SJSA1 (cell line): ENCODE measurements at places on chromosomes 6 and 20.

- no peak for DNase-seq
These were observed 575 bp upstream of the MICAL1 start for GRCh38 chr6:109456111-109456583.

DNA sequence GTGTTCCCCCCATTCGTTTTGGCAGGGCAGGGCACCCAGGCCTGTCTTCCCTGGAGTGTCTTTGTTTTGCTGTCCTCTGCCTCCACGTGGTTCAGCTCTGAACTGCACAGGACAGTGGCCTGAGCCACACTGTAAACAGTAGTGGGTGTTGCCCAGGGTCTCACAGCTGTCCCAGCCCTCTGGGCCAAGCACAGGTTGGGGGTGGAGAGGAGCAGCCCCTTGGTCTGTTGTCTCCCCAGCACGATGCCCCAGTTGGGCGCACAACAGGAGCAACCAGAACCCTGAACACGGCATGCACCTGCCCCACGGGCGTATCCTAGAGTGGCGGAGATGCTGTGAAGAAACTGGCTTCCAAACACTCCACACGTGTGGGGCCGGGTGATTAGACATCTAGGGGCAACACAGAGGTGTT, 14.4 kb downstream of the CCDC167 start:
- no peak for DNase-seq

- no peak for DNase-seq
These were observed 25.1 kb downstream of the RRAGD start for GRCh38 chr6:89386917-89387491.

DNA sequence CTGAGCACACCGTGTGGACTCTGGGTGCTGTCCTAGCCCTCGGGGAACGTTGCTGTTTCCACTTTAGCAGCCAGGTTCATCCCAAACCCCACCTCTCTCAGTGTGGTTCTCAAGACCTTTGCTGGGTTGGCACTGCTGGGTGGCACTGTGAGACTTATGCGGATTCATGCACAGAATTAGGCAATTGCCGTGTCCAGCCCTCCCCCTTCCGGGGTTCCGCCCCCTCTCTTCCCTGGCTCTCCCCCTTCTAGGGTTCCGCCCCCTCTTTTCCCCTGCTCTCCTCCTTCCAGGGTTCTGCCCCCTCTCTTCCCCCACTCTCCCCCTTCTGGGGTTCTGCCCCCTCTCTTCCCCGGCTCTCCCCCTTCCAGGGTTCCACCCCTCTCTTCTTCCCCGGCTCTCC, 39.8 kb upstream of the SLCO4A1 start:
- DNase-seq, result no peak

DNA sequence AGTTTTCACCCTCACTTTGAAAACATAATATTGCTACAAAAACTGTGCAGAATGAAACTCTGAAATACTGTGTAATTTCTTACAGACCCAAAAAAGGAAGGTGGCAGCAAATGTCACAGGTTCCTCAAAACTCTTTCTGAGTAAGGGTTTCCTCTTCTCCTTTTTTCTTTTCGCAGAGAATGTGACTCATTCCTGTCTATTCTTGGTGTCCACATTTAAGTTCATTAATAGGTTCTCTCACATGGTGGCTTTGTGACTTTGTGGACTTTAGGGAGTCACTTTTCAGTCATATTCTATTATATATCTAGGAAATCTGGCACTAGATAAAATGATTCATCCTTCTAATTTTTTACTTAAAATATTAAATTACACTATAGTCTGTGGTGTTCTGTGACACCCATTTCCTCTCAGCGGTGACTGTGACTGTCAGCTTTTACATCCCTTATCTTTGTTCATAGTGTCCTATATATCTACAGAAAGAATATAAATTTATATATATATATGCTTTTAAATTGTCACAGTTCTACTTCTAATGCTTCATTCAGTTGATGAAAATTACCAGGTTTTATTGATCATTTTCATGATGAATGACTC, 126.8 kb upstream of the HCRTR2 start:
- no peak for DNase-seq

DNA sequence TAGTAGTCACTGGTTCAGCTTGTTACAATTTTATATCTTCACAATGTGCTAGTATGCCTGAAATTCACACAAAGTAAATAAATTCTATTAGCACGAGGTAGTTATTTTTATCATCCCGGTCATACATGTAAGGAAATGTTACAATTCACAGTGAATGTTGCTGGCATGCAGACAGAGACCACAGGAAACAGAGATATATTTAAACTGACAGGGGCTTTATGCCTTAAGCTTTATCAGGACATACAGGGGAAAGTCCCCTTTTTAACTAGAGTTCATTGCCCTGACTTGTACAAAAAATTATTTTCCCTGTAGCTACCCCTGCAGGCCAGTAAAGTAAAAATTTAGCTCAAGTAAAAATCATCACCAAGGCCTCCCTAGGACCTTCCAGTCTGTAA, 712.0 kb upstream of the NRSN1 start:
- DNase-seq, result no peak

DNA sequence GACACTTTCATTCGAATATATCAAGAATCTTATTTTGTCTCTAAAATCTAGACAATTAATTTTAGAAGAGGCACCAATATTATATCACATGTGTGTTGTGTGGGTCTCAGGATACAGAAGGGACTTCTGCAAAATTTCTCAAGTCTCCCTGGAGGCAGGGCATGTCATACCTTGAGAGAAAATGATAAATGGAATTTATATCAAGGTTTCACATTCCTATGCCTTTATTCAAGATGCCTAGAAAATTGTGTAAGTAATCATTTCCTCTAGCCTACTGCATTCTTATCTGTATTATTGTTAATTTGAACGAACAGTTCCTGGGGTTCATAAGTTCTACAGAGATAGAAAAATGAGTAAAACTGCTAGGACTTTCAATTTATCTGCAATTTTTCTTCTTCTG, 1247.9 kb downstream of the GRIK2 start:
- no peak for DNase-seq

GRCh38 chr6:157997893-157998608, 16.4 kb downstream of the SYNJ2 start:
- DNase-seq, result no peak

- no peak for DNase-seq
These were observed 368.6 kb upstream of the CDH4 start for GRCh38 chr20:60883496-60883895.

GRCh38 chr6:105795913-105796517, 290.1 kb upstream of the PRDM1 start:
- no peak for DNase-seq

DNA sequence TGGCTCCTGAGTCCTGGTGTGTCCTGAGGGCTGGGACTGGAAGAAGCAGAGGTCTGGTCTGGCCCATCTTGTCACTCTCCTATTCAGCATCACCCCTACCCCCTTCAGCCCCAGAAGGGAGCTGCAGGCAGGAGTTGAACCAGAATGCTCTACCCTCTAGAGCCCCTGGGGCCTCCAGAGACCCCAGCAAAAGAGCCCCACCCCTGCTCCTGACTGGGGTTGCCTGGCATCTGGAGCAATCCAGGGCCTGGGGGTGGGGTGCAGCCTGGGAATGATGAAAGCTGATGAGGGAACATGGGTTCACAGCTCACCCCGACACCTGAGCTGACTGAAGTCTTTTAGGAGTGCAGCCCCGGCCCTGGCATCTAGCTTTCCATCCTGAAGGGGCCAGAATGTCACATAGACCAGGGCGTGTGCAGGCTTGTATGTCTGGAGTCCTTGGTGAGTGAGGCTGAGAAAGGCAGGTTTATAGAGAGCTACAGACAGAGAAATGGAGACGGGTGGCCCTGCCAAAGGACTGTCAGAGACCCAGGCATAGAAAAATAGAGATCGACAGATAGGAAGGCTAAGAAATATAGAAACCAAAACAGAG, 12.2 kb downstream of the FGD2 start:
- DNase-seq, result no peak

DNA sequence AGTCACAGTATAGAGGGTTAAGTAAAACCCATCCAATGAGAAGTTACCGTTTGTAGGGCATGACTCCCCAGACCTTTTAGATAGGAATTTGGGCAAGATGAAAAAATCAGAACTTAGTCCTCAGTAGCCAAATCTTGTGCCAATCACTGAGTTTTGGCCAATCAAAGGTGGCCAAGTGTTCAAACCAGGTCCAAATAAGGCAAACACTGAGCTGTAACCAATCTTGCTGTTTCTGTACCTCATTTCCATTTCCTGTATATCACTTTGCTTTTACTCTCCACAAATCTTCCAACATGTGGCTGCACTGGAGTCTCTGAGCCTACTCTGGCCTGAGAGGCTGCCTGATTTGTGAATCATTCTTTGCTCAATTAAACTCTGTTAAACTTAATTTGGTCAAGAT, 81.8 kb upstream of the GPR6 start:
- DNase-seq, result no peak

DNA sequence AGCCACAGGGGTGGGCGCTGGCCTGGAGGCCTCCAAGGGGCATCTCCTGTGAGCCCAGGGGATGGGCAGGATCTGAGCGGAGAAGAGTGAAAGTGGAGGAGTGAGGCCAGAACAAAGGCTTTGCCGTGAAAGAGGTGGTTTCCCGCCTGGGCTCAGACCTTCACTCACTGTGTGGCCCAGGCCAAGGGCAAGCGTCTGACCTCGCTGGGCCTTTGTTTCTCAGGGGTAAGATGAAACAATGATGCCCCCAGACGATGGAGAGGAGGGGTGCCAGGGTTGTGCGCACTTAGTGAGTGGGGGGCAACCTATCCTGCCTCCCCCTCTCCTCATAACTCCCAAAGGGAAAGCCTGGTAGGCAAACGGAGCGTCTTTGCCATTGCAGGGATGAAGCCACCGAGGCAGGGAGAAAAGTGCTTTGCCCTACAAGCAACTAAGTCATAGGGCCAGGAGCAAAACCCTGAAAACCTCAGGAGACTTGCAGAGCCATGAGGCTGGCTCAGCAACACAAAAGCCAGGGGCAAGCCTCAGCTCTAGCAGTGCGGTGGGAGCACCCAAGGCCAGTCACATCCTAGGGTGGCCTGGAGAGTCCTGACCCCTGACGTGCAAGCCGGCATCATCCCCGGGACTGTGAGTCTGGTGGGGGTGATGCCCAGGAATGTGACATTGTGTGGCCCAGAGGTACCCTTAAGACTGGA, 897 bp upstream of the STMN3 start:
- no peak for DNase-seq

- DNase-seq, result no peak
These were observed 31.7 kb downstream of the MAP3K4 start for GRCh38 chr6:161023316-161023715.

GRCh38 chr6:135906972-135907465, 55.5 kb downstream of the PDE7B start:
- no peak for DNase-seq

- DNase-seq, result no peak
These were observed 296 bp downstream of the ADNP start for GRCh38 chr20:50930976-50931305.
